Neural progenitor cell (in vitro differentiated cells): ENCODE measurements at places on chromosomes 6 and 20. TPM values are rescaled to one million over a fixed set of nuclear protein-coding genes. Genes with fewer than 3 reads are reported as not detected.

GRCh38 chr6:12288211-12288618 lies 1.9 kb upstream of the EDN1 start:
- peaks cover 30% of the 10 kb centered on the region for H3K4me1 ChIP-seq
- H3K27me3 ChIP-seq: peaks cover 8% of the 10 kb centered on the region
- no peak overlapping the region for H3K27ac ChIP-seq
- H3K4me3 ChIP-seq: no peak overlapping the region

DNA sequence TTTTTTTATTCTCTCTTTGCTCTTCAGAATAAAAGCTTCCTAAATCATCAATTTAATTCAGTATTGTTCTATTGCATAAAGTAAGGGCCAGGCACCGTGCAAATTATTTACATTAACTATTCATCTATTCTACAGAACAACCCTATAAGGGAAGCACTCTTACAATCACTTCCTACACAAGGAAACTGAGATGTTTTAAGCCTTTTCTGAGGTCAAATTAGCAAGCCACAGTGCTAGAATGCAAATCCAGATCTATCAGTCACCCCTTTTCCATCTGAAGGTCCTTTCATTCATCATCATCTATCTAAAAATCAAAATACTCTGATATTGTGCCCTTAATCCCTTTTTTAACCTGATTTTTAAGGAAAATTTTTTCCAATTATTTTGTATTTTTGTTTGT lies 31.2 kb downstream of the FRK start:
- H3K4me3 ChIP-seq: no peak overlapping the region
- no peaks in the 10 kb centered on the region for H3K36me3 ChIP-seq
- no peak for DNase-seq
- H3K27me3 ChIP-seq: no peaks in the 10 kb centered on the region
- no peak overlapping the region for H3K27ac ChIP-seq

DNA sequence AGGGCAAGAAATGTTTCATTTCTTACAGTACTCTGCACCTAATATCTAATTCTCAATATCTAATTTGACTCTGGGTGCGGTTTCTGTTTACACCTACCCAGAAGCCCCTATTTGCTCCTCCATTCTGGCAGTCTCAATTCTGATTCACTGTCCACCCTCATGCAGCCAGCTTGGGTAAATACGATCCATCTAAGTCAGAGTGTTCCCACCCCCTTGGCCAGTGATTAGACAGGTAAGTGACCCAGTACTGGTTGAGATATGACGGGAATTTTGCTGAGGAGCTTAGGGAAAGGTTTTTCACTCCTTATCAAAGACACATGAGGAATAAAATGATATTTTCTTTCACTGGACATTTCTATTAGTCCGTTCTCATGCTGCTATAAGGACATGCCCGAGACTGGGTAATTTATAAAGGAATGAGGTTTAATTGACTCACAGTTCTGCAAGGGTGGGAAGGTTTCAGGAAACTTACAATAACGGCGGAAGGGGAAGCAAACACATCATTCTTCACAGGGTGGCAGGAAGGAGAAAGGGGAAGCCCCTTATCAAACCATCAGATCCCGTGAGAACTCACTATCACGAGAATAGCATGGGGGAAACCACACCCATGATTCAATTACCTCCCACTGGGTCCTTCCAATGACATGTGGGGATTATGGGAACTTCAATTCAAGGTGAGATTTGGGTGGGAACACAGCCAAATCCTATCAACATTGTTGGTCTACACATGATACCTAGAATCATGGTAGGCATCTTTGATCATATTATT lies 29.4 kb downstream of the GLO1 start:
- H3K4me3 ChIP-seq: no peak overlapping the region
- H3K4me1 ChIP-seq: no peaks in the 10 kb centered on the region
- H3K36me3 ChIP-seq: peaks cover 10% of the 10 kb centered on the region
- DNase-seq: no peak
- no peaks in the 10 kb centered on the region for H3K27me3 ChIP-seq

SIRPD gene
- total RNA-seq: not detected in 2 replicates

DNA sequence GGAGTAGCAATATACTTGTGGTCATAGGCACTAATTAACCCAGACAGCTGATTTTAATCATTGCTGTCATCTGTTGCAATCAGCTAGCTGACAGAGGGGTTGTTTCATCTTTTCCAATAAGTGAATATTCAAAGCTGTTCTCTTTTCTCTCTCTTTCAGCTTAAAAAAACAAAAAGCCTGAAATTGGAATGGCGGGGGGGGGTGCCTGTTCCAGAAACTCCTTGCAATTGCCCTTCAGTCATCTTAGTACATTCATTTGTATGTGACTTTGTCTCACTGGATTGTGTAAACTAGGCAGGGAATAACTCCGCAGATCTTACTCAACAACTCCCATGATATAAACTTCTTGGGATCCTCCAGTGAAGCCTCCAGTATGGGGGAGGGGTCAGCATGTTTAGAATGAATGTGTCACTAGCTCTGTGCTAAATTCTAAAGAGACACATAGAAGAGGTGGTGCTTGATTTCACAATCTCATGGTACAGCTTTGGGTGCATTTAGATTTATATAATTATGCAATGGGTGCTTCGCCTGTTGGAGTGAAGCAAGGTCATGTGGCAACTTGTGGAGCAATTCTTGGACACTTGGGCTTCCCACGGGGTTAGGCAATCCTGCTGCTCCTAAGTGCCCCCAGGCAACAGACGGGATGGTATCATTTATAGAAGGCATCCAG lies 40.1 kb downstream of the SLC24A3 start:
- no peak overlapping the region for H3K27ac ChIP-seq
- H3K4me1 ChIP-seq: no peaks in the 10 kb centered on the region
- H3K36me3 ChIP-seq: no peaks in the 10 kb centered on the region
- no peak for DNase-seq

GRCh38 chr6:139942331-139942730 lies 567.9 kb upstream of the CITED2 start:
- H3K4me3 ChIP-seq: no peak overlapping the region
- no peak for DNase-seq
- H3K4me1 ChIP-seq: peaks cover 38% of the 10 kb centered on the region

GRCh38 chr6:46269447-46270229 lies 98.9 kb upstream of the ENPP5 start:
- DNase-seq: no peak
- H3K27ac ChIP-seq: no peak overlapping the region
- no peaks in the 10 kb centered on the region for H3K36me3 ChIP-seq
- H3K27me3 ChIP-seq: no peaks in the 10 kb centered on the region
- H3K4me3 ChIP-seq: no peak overlapping the region
- no peaks in the 10 kb centered on the region for H3K4me1 ChIP-seq

LY6G6D gene
- total RNA-seq: 0.90 TPM in 1 of 2 replicates, not detected in the other

AIF1 gene
- not detected in 2 replicates for total RNA-seq

- no peak overlapping the region for H3K4me3 ChIP-seq
- no peak for DNase-seq
- no peaks in the 10 kb centered on the region for H3K4me1 ChIP-seq
- no peaks in the 10 kb centered on the region for H3K36me3 ChIP-seq
- no peaks in the 10 kb centered on the region for H3K27me3 ChIP-seq
Measured at GRCh38 chr6:44590471-44590870, 203.0 kb downstream of the CDC5L start.

- peaks cover 12% of the 10 kb centered on the region for H3K4me1 ChIP-seq
- H3K27ac ChIP-seq: peak overlapping the region; percentile 21
- no peaks in the 10 kb centered on the region for H3K27me3 ChIP-seq
- H3K36me3 ChIP-seq: no peaks in the 10 kb centered on the region
Measured at GRCh38 chr6:125379174-125379573, 77.4 kb upstream of the HDDC2 start.

DNA sequence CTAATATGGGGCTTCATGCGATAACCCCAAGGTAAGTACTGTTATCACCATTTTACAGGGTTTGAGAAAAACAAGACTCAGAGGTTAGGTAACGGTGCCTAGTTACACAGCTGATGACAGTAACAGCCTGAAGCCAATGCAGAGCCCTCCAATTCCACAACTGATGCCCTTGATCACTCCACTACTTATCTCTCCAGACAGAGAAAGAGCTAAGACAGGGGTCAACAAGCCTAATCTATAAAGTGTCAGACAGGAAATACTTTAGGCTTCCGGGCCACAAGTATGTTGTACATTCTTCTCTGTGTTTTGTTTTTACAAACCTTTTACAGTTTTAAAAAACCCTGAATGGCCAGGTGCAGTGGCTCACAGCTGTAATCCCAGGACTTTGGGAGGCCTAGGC lies 50.9 kb downstream of the MAP7 start:
- peaks cover 14% of the 10 kb centered on the region for H3K4me1 ChIP-seq
- no peak overlapping the region for H3K27ac ChIP-seq
- no peaks in the 10 kb centered on the region for H3K36me3 ChIP-seq
- no peak for DNase-seq

DNA sequence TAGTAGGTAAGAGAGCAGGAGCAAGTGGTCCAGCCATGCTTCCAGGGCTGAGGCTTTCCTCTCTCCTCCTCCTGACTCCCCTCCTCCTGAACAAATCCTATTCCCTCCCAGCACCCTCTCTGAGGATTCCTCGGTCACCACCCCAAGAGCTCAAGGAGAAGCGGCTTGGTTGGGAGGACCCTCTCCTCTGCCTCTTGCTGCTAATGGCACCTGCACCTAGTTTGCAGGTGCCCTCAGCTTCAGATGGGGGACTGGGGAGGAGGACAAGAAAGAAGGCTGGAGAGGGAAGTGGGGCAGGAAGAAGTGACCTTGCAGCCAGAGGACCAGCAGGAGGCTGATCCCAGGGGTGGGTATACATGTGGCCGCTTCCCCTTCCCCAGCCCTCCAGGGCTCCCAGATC lies 17.5 kb downstream of the NCR2 start:
- no peak overlapping the region for H3K27ac ChIP-seq
- DNase-seq: no peak

GRCh38 chr6:132131351-132131750 lies 180.2 kb upstream of the CCN2 start:
- H3K4me1 ChIP-seq: peaks cover 11% of the 10 kb centered on the region
- DNase-seq: no peak
- H3K36me3 ChIP-seq: no peaks in the 10 kb centered on the region
